ENCODE measurements at places on chromosomes 5 and 9.

DNA sequence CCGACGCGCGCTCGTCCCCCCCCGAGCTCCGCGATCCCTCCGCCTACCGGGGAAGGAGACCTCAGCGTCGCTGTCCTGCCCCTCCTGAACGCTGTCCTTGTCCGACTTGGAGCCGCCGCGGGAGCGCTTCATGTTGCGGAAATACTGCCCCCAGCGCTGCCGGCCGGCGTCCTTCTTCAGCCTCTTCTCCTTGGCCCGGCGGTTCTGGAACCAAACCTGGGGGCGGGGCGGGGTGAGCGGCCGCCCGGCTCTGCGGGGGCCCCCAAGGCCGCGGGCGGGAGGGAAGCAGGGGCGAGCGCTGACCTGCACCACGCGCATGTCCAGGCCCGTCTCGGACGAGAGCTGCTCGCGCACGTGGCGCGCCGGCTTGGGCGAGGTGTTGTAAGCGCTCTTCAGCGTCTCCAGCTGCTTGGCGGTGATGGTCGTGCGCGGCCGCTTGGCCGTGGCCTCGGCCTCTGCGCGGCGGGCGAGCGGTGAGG, 6.3 kb downstream of the LHX3 start:
- DNase-seq: no peak

DNA sequence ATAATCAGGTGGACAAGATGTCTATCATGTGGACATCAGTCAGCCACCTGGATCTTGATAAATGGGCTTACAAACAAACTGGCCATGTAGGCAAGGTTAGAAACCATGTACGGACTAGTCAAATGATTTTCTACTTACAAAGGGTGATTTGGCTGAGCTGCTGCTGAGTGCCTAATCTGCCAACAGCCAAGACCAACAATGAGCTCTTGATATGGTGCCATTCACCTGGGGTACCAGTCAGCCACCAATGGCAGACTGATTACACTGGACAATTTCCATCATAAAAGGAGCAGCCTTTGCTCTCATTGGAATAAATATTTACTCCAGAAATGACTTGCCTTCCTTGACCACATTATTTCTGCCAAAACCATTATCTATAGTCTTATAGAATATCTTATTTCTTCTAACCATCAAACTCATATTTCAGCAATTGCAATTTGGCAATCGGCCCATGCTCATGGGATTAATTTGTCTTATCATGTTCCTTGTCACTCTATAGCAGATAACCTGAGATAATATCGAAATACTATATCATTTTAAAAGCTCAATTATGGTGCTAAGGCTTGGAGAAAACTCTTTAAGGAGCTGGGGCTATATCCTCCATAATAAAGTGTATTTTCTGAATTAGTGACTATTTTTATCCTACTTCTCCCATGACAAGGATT, 135.1 kb downstream of the SLC25A46 start:
- DNase-seq: no peak

DNA sequence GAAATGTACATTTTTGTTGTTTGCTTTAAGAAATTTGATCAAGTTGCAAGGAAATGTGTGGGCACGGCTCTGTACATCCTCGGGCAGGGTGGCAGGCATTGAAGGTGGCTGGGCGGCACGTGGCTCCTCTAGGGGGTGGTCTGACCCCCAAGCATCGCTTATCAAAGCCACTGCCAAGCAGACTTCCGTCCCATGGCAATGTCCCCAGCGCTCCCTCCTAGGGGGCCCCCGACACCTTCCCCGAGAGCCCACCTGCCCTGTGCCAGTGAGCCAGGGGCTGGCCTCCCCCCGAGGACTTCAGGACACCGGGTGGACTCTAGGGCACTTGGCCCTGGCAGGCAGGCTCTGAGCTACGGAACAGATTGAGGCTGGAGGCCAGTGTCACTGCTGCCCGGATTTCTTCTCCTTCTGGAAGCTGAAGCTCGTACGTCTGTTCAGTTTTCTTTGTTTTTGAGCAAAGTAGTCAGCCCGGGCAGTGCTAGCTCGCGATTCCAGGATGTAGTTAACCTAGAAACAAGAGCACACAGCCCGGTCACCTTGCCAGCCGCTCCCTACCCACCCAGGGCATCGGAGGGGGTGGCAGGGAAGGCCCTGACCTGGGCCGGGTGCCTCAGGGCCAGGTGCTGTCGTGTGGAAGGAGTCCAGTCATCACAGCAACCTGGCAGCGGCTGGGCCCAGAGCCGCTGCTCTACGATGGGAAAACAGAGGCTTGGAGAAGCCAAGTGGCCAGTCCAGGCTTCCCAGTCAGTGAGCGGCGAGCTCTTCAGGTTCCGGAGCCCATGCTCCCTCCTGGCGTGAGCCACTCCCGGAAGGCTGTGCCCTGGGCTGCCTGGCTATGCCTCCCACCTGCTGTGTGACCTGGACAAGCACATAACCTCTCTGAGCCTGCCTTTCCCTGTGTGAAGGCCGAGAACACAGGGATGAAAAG, 177.1 kb downstream of the GAPVD1 start:
- DNase-seq: no peak

GRCh38 chr5:151212406-151212798, 11.5 kb downstream of the CCDC69 start:
- no peak for DNase-seq

- no peak for DNase-seq
Measured at GRCh38 chr9:108049026-108049607, 559.5 kb upstream of the KLF4 start.

DNA sequence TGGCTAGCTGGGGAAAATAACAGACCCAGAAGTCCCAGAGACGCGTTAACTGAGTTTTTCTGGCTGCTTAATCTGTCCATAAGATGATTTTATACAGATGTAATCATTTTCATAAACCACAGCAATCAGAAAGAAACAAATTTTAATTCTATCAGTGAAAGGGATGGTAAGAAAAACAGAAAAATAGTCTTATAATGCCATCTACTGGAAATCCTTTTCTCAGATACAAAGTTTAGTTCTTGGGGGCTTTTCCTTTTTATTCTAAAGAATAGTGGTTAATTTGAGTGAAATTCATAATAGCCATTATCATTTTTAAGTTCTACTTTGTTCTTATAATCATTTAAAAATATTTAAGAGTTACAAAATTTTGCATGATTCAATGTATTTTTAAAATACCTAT, 44.4 kb downstream of the DROSHA start:
- DNase-seq: no peak

DNA sequence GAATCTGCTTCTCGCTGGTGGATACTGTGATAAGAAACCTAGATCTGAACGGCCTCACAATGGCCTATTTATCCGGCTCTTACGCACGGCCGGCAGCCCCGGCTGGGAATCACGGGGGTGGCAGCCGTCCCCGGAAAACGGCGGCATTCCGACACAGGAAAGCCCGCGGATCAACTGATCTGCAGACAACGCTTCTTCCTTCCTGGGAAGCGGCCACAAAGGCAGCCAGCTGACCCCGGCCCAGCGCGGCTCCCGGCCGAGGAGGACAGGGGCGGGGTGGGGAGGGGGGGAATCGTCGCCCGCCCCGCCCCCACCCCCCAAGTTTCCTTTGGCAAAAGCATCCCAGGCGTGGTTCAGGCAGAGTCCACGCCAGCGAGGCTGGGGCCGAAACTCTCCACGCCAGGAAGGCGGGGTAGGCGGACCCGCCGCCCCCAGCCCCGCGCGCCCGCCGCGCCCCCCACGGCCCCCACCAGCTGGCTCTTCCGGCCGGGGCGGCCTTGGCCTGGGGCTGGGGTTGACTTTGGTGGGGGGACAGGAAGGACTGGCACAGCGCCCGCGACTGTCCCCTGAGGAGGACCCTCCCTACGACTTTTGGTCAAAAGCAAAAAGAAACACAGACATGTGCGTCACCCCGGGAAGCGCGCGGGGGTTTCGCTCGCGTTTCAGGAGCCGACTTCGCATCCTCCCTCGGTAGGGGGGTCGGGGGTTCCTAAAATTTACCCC, 247.7 kb upstream of the ANKRD55 start:
- peak; percentile 79 for DNase-seq

GRCh38 chr9:23662320-23662719, 163.7 kb downstream of the ELAVL2 start:
- DNase-seq: no peak

- DNase-seq: no peak
Measured at GRCh38 chr5:169694091-169694625, 57.1 kb downstream of the DOCK2 start.

GRCh38 chr5:107541400-107541799, 129.3 kb downstream of the EFNA5 start:
- DNase-seq: no peak

GRCh38 chr5:126054577-126055347, 368.4 kb upstream of the GRAMD2B start:
- no peak for DNase-seq

DNA sequence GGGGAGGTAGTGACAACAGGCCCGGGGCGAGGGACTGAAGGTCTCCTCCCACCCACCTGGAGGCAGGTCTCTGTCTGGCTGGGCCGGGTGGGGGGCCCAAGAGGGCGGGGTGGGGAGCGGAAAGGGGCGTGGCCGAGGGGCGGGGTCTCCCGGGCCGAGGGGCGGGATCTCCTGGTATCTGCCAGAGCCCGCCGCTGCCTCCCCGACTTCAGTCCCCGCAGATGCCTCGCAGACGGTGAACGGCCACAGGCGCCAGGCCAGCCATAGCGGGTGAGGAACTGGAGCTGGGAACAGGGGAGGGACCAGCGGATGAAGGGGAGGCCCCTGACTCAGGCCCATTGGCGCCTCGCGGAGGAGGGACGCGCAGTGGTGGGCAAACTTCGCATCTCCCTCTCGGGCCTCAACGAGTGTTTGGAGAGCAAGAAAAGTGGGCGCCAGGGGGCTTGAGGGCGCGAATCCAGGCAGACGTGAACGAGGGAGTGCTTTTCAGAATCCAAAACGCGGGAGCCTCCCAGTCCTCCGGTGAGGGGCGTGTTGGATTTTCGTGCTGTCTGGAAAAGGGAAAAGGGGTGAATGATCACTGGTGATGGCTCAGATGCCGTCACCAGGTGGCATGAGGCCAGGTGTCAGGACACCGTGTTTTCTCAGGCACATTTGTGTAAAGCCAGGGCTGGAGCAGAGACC, at the start of gene ADGRD2:
ADGRD2 (plus strand) TSS at position 211 of the 684 bp plus-strand sequence. CDS start 1,216 bp downstream, outside the sequence.
- no peak for DNase-seq

Data from left ventricle myocardium superior (tissue), 1 donor.